Brain microvascular endothelial cell (primary cell): ENCODE measurements at places on chromosomes 5 and 9.

- no peak for DNase-seq
Observed at GRCh38 chr9:133679466-133680061, 43.4 kb downstream of the DBH start.

- peak; percentile 22 for DNase-seq
Observed at GRCh38 chr5:144028058-144028457, 142.4 kb downstream of the YIPF5 start.

- DNase-seq, result no peak
Observed at GRCh38 chr9:136204838-136205706, at the start of gene LHX3. LHX3 (minus strand) TSS chr9:136205128; CDS start chr9:136205012, 116 bp downstream.

DNA sequence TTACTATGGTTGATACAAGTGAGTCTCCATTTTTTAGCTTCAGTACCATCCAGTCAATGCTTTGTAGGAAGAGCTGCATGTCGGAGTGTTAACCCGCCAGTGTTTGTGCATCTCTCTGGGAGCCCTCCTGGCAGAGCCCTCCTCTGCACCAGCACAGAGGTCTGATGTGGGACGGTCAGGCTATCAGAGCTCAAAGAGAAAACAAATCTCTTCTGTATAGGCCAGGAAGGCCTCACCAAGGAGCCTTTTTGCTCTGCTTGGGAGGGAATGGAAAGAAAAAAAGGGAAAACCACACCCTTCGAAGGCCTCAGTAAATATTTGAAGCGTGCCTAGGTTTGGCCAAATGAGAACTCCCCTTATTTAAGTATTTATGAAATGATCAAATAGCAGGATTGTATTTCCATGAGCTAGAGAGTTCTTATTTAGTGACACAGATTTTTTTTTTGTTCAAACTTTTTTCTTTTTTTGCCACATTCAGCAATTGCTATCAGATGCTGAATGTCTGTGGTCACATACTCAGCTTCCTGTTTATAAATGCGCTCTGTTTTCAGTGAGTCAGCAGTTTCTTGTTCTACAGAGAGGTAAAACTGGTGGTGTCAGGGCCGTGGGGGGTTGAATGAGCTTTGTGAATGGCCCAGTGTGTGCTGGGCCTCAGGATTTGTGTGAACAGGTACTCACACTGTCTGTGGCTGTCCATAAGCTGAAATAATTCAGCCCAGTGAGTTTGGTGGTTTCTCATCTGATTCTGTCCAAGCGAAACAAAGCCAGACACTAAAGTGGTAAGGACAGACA, 226.6 kb downstream of the SNX18 start:
- peak; percentile 91 for DNase-seq

DNA sequence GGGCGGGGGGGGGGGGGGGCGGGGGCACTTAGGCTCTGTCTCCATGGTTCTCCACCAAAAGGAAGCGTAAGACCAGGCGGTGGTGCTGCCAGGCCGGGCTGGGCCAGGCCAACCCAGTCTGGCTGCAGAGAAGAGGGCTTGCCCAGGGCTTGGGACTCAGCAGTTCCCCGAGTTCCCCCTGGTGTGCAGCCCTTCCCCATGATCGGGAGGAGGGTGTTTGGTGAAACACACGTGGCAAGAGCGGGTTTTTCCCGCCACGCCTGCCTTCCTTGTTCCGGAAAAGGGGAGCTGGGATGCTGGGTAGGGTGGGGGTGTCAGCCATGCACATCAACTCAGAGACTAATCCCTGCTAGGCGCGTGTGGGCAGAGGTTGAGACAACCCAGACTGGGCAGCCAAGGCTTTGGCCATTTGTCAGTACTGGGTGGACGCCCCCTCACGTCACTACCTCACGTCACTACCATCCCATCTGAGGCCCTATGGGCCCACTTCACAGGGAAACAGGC, 32.9 kb downstream of the PRRX2 start:
- no peak for DNase-seq

DNA sequence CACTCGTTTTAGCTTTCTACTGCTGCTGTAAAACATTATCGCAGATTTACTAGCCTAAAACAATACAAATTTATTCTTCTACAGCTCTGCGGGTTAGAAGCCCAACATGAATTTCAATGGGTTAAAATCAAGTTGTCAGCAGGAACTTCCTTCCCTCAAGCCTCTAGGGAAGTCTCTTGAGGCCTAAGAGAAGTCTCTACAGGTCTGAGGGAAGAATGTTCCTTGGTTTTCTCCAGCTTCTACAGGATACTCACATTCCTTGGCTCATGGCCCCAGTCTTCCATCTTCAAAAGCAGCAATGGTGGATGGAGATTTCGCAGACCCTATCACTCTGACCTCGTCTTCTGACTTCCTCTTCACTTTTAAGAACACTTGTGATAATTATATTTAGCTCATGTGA, 21.6 kb upstream of the SSBP2 start:
- no peak for DNase-seq
